ENCODE measurements at places on chromosomes 1 and 21.

- DNase-seq: no peak
These were observed 268.4 kb upstream of the DUSP10 start for GRCh38 chr1:222010306-222010705.

DNA sequence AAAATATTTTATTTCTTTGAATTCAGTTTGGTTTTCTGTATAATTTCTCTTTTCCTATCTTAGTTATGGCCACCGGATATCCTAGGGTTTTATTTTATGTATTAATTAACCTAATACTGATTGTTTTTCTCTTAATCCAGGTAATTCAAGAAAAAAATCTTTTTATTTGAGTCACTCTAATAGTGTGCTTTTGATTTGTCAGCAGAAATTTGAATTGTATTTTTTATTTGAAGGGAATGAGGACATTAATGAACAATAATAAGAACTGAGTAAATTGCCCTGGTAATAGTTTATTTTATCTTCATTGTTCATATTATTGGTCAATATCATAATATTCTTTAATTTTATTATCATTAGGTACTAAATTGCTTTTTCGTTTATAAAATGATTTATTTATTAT is 120.1 kb downstream of the USP25 start:
- no peak for DNase-seq

DNA sequence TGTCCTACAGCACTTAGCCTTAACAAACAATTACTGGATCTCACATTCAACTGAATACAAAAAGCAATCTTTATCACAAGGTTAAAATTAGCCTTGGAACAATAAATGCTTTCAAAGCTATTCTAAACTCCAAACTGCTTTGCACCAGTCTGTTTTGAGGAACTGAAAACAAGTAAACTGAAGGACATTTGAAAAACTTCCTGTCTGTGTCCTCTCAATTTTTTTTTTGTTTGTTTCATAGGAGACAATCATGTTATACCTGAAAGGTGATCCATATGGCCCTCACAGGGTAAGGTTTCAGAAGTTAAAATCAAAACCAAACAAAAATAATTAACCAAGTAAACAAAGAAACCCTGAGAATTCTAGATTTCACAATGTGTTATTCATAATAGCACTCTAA is 459.1 kb downstream of the DPYD start:
- DNase-seq: no peak

- DNase-seq: no peak
These were observed 14.8 kb downstream of the CD2 start for GRCh38 chr1:116769104-116769452.

DNA sequence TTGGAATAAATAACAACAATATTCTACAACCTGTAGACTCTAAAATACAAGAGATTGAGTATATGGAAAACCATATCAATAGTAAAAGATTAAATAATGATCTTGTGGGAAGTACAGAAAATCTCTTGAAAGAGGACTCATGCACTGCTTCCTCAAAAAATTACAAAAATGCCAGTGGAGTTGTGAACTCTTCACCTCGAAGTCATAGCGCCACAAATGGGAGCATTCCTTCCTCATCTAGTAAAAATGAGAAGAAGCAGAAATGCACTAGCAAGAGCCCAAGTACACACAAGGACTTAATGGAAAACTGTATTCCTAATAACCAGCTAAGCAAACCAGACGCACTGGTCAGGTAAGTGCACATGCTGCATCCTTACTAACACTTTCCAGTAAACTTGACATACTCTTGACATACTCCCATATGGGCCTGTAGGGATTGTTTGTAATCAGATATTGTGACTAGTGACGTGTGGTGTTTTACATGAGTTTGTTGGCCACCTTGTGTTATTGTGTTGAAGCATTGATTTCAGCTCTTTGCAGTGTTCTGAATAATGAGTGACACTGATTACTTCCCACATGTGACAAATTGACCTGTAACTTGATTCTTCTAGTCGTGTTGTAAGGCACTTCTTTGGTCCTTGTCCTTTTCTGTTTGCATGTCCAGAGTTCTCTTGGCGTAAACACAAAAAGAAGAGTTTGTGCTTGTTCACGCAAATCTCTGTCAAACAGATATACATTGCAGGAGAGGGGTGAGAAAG is 28.0 kb downstream of the MACO1 start:
- no peak for DNase-seq

DNA sequence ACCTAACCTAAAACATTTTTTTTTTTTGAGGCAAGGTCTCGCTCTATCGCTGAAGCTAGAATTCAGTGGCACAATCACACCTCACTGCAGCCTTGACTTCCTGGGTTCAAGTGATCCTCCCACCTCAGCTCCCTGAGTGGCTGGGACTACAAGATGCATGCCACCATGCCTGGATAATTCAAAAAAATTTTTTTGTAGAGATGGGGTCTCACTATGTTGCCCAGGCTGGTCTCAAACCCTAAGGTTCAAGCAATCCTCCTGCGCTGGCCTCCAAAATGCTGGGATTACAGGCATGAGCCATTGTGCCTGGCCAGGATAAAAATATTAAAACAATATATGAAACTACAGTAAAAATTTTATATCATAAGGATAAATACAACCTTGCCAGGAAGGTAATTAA is 4.9 kb downstream of the LIX1L start:
- no peak for DNase-seq

- no peak for DNase-seq
These were observed 32.4 kb downstream of the MORN1 start for GRCh38 chr1:2358651-2359640.

- no peak for DNase-seq
These were observed 83.1 kb upstream of the LYPLAL1 start for GRCh38 chr1:219090607-219091006.

DNA sequence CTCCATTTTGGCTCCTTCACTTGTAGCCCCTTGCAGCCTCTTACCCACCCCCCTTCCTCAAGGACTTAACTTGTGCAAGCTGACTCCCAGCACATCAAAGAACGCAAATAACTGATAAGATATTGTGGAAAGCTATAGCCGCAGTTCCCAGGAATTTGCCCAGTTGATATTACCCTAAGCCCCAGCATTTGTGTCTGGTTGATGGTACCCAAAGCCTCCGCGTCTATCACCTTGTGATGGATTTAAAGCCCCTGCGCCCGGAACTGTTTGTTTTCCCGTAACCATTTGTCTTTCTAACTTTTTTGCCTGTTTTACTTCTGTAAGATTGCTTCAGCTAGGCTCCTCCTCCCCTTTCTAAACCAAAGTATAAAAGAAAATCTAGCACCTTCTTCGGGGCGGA is 5.9 kb downstream of the YARS1 start:
- DNase-seq: no peak

- DNase-seq: no peak
These were observed 36.0 kb downstream of the ZNF281 start for GRCh38 chr1:200373811-200374231.

GRCh38 chr1:230142608-230143210 is 75.7 kb downstream of the GALNT2 start:
- DNase-seq: peak; percentile 48

- DNase-seq: peak; percentile 54
These were observed 3.8 kb upstream of the PADI3 start for GRCh38 chr1:17244821-17245740.

GRCh38 chr1:203481196-203481595 is 5.6 kb downstream of the PRELP start:
- no peak for DNase-seq

- DNase-seq: no peak
These were observed 26.1 kb downstream of the ACOT7 start for GRCh38 chr1:6367381-6368012.

DNA sequence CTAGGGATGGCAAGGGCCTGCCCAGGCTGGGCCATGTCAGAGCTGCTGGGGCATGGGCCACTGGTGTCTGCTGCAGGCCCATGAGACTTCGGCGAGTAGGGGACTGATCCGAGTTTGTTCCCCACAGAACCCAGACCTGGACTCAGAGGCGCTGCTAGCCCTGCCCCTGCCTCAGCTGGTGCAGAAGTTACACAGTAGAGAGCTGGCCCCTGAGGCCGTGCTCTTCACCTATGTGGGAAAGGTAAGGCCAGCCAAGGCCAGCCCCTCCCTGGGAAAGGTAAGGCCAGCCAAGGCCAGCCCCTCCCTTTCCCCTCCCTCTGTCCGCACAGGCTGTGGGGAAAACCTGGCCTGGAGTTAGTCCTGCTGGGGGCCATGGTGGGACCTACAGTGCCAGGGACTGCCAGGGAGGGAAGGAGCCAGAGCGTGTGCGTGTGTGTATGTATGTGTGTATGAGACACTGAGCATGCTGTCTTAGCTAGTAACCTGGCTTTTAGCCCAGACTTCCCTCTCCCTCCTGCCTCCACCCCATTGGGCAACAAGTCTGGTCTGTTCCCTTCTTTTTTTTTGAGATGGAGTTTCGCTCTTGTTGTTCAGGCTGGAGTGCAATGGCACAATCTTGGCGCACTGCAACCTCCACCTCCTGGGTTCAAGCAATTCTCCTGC is 8.0 kb downstream of the FAAH start:
- DNase-seq: peak; percentile 50

DNA sequence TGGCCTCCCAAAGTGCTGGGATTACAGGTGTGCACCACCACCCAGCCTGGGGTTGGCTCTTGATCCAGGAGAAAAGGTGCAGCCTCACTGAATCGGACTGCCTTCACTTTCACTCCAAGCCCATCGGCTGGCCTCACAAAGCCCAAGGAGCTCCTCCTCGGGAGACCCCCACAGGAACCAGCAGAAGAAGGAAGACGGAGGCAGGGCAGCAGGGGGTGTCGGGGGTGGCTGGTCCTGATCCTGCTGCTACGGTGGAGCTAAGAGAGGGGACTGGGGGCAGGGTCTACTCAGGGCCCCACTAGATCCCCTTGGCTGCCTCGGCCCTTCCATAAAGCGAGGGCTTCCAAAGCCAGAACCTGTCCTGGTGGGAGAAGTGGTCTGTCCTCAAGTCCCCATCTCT is 93.9 kb downstream of the STUM start:
- no peak for DNase-seq

DNA sequence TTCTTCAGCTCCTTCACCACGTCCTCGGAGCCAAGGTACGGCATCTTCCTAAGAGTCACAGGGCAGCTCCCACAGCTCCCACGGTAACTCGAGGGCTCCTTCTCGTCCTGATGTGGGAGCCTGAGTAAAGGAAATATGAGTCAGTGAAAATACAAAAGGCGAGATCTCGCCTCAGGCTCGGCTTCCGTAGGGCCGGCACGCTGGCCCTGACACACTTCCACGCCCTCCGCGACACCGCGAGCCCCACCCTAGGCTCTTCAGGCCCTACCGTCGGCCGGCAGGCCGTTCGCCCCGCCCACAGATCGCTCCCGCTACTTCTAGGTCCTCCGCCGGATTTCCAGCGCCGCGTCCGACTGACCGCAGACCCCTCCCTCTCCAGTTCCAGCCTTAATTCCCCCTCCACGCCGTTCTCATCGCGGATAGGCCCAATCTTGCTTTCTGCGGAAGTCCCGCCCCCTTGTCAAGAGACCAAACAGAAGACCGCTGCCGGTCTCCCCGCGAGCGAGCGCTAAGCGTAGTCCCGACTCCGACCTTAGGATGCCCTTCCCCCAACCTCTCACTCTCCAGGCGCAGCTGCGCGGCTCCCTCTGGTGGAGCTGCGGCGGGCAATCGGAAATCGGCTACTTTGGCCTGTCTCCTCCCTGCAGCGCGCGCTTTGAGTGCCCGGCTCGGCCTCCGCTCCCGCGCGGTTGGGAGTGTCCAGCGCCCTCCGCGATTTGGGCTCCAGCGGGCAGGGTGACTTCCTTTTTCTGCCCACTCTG is at the start of the genes AP4B1 and DCLRE1B:
Gene AP4B1, minus strand, starts transcription at position 126 of the 761 bp plus-strand sequence. Its CDS starts 82 bp downstream, at position 44.
Gene DCLRE1B, plus strand, starts transcription at position 653 of the 761 bp plus-strand sequence. CDS start 261 bp downstream, outside the sequence.
- DNase-seq: peak; percentile 99

DNA sequence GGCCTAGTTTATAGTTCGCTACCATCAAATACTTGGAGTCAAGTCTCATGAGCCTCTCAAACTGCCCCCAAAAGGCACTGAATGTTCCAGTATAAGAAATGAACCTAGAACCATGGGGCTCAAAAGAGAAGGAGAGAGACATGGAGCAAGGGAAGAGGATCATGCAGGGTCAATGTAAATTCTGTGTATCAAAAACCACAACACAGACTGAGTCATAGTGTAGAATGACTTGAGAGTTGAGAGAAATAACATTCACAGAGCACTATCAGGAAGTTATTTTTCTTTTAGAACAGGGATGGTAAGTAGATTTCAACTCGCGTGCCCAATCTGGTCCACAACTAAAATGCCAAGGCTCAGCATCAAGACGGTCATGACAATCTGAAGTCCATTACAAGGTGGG is 59.8 kb downstream of the GNG12 start:
- DNase-seq: no peak

GRCh38 chr1:200147742-200148141 is 120.2 kb downstream of the NR5A2 start:
- no peak for DNase-seq

GRCh38 chr1:27940297-27940696 is 5.5 kb downstream of the SMPDL3B start:
- peak; percentile 6 for DNase-seq

- DNase-seq: no peak
These were observed 13.3 kb downstream of the TRIM11 start for GRCh38 chr1:228393268-228393701.

DNA sequence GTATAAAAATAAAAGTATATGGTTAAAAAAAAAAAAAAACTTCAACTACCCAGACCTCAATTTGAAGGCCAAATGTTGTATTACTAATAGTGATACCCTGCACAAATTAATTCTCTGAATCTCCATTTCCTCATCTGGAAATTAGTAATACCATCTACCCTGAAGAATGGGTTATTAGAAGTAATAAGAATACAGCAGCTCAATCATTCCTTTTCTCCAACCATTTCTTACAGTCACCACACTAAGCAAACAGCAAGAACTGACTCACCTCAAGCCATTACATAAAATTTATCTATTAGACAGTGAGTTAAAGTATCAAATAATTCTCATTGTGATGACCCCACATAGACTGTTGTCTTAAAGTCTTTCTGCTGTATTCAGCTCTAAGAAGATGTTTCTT is 39.6 kb downstream of the RERE start:
- DNase-seq: no peak

DNA sequence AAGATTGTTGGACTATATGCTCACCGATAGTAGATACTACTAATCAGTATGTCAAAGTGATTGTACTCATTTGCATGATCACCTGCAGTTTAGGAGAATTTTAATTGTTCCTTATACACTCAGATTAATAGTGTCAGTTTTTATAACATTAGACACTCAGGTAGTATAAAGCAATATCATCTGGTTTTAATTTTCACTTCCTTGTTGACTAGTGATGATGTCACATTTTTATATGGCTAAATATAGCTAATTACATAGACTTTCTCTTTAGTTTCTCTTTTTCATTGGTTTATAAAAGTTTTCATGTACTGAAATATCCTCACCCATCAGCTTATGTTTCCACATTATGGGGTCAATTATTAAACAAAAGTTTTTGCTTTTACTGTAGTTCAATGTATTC is 1332.4 kb upstream of the ADGRL2 start:
- DNase-seq: no peak

GRCh38 chr1:41805771-41806471 is 112.8 kb downstream of the HIVEP3 start:
- DNase-seq: no peak

- DNase-seq: no peak
These were observed 1423.9 kb upstream of the PRMT6 start for GRCh38 chr1:105632342-105633196.

DNA sequence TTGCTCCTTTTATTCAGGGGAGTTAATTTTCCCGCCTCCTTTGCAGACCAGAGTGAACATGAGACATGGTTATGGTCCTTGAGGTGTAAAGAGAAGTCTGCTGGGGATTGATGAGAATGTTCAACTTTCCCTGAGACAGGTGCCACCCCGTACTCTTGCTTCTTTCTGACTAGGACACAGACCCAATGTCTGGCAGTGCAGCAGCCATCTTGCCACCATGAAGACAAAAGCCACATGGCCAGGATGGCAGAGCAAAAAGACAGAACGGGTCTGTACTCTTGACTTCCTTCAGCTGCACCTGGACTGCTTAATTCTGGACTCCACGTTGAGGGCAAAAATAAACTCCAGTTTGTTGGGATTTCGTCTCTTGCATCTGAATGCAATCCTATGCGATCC is 54.1 kb downstream of the KLHDC7A start:
- DNase-seq: no peak
